GM20000 (cell line): ENCODE measurements at places on chromosomes 7 and 10.

DNA sequence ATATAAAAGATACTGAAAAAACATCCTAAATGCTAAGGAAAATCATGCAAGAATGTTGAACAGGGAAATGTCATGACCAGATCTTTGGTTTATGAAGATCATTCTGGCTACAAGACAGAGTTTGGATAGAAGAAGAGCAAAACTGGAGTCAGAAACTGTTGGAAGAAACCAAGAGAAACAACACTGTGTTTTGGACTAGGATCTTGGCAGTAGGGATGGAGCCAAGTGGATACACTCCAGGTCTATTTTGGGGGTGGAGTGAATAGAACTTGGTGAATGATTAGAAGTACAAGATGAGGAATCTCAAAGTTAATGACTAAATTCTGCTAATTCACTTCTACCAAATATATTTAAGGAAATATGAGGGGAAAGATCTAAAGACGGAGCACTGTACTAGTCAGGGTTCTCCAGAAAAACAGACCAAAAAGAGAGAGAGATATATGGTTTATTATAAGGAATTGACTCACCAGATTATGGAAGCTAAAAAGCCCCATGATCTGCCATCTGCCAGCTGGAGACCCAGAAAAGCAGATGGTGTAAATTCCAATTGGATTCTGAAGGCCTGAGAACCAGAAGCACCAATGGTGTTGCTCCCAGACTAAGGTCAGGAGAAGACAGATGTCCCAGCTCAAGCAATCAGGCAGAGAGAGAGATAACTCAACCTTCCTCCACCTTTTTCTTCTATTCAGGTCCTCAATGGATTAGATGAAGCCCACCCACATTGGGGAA lies 254.9 kb downstream of the TRIL start:
- no peak for DNase-seq

DNA sequence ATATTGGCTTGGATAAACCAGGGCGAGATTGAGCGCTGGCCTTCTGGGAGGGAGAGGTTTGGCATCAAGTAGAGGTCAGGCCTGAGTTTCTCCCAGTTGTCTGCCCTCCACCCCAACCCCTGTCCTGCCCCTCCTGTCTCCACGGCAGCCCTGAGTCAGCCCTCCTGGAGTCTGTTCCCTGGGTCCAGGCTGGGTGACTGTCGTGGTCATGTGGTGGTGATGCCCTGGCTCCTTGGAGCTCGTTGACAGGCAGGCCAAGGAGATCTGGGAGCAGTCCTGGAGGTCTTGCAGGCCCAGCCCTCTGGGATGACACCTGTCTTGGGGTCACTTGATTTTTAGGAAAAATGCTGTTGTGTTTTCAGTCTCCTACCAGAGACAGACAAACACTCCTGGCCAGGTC lies 53.6 kb upstream of the PODXL start:
- DNase-seq: no peak

DNA sequence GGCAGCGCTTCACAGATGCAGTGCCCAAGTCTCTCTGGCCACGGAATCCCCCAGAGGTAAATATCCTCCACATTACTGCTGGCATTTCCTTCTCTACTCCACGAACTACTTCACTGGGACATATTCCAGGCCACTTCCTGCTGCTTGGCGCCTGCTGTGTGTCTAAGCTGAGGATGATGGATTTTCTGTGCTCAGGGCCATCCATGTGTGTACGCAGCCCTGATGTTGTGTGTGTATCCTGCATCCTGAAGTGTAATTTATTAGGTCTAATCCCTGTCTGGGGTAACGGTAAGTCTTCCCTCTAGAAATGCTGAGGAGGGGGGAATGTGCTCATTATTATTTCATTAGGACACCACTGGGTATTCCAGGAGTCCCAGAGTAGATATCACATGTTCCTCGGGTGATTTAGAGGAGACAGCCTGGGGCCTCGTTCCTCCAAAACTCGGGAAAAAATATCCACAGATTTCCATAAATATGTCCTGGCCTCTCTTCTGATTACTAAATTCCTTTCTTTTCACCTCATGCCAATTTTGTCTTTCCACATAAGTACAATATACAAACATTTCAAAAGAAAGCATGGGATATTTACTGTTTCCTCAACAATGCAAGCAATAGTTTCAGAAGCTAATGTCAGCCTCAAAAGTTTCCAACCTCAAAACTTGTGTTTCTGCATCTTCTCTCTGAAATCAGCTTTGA lies 25.5 kb upstream of the HABP2 start:
- no peak for DNase-seq

DNA sequence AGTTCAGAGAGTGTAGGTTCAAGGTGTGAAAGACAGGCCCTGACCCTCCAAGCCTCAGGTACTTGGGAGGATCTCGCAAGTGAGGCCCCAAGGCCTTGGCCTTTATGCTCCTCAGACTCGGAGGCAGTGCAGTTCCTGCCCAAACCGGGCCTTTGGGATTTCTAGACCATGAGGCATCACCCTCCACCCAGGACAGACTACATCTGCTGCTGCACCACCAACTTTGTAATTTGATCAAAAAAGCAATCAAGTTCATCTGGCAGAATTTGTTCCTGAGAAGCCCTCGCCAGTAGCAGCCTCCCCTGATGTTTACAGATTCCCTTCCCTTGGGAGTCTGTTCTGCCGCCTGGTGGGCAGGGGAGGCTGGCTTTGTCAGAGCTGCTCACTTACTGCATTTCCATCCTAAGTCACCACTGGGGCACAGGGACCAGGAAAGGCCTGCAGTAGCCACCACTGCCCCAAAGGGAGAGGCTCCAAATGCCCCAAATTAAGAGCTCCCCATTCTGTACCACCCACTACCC lies 2.1 kb downstream of the CAMK2G start:
- no peak for DNase-seq

DNA sequence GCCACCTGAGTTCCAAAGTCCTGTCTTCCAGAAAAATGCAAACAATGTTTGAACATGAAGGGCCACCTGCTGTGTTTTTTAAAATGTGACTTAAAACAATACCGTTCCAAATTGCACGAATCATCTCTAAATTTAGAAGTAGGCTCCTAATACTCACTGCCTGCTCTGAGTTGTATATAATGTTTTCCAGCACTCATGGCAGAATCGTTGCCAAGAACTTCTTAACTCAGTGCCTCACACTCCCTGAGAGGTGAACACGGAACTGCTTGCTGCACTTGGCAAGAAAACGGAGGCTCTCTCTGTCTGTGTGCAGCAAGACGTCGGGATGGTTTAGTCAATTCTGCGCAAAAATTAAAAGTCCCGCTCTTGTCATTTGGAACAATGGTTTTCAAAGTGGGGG lies 757.3 kb upstream of the AUTS2 start:
- no peak for DNase-seq

DNA sequence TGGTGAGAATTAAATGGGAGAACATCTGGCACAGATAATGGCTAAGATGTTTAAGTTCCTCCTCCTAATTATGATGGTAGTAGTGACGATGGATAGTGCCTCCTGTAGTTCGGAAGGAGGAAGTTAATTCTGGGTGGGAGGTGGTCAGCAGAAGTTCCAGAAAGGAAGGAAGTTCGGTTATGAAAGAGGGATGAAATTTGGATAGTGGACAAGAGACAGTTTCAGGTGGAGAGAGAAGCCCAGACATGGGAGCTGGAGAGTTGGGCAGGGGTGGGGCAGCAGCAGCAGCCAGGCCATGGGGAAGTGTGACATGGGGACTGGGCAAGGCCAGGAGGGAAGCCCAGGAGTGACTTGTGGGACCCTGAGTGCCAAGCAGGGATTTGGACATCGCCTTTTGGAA lies 99.5 kb downstream of the CCNY start:
- DNase-seq: no peak

DNA sequence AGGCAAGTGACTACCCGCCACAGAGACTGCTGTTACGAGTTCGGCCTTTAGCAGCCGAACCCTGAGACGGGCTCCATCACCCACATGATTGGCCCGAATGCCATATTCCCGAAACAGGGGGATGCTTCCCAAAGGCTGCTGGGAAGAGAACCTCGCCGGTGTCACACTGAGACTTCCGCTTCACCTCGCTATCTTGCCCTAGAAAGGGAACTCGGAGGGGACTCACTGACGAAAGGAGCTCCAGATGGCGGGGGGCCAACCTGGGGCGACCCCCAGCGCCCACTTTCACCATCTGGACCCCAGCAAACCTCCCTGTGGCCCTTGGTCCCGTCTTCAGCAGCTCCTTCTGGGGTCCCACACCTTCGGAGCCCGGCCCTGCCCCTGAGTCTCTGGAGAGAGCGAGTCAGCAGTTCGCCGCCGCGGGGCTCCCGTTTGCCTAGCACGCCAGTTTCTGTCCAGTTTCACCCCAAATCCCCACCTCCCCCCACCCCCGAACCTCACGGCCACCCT lies 529 bp downstream of the HPS1 start:
- no peak for DNase-seq

DNA sequence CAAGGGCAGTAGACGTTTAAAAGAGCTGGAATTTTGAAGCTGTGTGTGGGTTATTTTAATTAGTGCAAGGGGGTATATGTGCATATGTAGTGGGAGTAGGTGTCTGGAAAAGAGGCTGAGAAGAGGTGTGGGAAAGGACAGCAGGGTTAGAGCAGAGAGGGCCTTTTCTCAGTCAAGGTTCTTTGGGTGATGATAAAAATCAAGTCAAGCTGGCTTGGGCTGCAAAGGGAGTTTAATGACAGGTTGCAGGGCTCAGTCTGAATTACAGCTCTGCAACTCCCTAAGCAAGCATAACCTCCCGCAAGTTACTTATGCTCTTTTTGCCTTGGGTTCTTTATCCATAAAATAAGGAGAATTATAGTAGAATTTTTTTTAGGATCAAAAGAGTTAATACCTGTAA lies 83.5 kb downstream of the RELN start:
- DNase-seq: no peak

GRCh38 chr7:132345030-132345429 lies 231.2 kb downstream of the PLXNA4 start:
- no peak for DNase-seq

DNA sequence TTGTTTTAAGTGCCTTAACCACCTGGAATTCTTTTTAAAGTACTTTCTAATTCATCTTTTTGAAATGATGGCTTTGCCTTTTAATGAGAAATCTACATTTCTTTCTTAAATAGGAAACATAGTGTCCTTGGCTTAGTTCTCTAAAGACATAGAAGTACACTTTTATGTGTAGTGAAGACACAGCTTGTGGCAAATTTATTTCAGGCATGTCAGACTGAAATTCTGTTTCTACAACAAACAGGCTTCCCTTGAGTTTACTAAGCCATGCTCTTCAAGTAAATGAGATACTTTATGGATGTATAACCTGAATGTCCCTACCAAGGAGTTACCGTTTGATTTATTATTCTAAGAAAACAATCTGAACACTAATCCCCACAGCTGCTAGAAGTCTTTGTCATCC lies 136.9 kb upstream of the MAGI2 start:
- no peak for DNase-seq

GRCh38 chr10:62895063-62895462 lies 78.9 kb upstream of the EGR2 start:
- DNase-seq: no peak

DNA sequence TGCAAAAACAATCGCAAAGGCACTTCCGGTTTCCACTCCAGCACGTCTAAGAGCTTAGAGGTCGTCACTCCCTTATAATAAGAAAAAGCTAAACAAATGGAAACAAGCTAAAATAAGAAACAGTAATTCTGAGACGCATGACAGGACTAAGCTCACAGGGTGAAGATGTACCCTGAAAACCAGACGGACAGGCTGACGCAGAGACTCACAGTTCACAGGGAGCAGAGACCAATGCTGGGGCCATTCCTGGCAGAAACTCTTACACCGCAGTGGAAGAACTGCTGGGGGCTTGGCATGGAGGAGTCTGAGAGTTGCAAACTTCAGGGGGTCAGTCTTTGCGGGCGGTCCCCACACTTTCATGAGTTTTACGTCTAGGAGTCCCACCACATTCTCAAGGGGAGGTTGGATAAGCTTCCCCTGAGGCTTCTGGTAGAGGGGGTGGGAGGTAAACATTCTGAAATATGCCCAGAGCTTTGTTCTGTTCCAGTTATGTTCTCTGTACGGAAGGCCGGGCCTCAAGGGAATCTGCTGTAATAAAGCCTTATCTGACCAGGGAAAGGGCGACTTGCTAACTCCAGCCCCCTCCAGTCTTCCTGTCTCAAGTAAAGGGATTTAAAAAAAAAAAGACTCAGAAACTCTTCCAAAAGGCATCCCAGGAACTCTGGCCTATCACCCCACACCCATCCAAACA lies 47.8 kb downstream of the BRI3 start:
- no peak for DNase-seq

DNA sequence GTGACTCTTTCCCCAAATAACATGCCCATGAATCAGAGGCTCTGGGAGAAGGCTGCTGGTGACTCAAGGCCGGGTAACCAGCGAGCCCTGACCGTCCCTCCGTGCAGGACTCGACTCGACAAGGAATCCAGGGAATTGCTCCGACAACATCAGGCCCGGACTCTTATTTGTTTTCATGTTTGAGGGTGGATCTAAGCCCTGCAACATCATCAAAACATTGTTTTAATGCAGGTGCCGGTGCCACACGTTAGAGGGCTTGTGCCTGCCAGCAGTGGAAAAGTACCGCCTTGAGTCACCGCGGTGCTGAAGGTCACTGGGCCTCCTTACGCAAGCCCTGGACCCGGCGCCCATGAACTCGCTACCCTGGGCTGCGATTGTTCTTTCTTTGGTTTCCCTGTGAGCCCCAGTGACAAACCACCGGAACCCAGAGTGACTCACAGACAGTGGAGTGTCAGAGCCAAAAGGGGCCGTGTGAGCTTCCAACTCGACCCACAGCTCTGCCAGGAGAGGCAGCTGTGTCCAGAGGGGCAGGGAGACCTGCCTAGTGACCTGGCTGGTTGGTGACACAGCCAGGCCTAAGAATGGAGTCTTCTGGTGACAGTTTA lies 139.4 kb upstream of the SHH start:
- DNase-seq: no peak

GRCh38 chr10:118873738-118874105 lies 119.0 kb upstream of the CACUL1 start:
- no peak for DNase-seq

DNA sequence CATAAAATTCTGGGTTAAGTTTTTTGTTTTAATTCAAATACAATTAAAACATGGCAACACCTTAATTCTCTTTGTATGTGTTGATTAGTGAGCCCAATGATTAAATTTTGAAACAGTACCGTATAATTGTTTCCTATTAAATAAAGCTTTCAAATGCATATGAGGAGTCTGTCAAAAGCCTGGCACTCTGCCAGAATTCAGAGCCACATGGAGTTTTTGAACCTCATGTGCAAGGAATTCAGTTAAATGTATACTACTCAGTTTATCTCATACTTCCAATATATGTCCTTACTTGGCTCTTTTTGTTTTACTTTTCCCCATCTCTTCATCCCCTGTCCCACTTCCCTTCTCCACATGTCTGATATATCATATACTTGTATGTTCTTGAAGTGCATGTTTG lies 165.6 kb upstream of the FAM3C start:
- no peak for DNase-seq

DNA sequence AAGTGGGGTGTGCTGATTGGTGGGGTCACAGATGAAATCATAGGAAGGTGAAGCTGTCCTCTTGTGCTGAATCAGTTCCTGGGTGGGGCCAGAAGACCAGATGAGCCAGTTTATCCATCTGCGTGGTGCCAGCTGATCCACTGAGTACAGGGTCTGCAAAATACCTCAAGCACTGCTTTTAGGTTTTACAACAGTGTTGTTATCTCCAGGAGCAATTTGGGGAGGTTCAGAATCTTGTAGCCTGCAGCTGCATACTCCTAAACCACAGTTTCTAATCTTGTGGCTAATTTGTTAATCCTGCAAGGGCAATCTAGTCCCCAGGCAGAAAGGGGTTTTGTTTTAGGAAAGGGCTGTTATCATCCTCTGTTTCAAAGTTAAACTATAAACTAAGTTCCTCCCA lies 17.0 kb upstream of the IFRD1 start:
- DNase-seq: no peak
